ENCODE measurements at places on chromosomes 2 and 18.

- DNase-seq: no peak
These were observed 31.5 kb downstream of the CFAP210 start for GRCh38 chr2:169662744-169663143.

DNA sequence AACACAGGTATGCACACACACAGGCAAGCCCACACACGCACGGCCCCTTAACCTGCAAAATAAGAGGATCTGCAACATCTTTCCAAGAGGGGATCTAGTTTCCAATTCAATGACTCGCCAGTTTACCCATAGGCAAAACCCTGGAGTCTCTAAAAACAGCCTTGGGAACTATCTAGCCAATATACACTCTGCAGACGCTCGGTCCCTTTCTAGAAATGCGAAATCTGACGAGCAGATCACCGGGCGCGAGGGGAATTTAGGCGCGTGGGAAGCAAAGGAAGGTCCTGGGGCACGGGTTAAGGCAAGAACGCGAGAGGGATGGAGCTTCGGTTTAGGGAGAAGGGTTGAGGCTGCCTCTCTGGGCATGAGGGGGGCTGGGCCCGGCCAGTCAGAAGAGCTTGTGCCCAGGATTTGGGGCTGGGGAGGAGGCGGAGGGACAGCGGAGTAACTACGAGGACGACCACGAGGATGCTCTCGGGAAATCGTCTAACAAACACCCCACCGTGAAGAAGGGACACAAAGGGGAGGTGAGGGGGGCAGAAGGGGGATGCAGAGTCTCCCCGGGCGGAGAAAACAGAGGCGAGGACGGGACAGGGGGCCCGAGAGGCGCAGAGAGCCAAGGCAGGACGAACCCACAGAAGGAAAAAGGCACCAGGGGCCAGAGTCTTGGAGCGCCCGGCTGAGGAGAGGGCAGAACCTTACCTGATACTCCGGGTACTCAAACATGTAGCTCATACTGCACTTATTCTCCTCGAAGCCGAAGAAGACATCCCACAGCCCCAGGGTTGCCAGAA is 542 bp downstream of the PGAP1 start:
- DNase-seq: peak; percentile 49

- DNase-seq: no peak
These were observed 101.2 kb downstream of the DLGAP1 start for GRCh38 chr18:4353853-4354418.

DNA sequence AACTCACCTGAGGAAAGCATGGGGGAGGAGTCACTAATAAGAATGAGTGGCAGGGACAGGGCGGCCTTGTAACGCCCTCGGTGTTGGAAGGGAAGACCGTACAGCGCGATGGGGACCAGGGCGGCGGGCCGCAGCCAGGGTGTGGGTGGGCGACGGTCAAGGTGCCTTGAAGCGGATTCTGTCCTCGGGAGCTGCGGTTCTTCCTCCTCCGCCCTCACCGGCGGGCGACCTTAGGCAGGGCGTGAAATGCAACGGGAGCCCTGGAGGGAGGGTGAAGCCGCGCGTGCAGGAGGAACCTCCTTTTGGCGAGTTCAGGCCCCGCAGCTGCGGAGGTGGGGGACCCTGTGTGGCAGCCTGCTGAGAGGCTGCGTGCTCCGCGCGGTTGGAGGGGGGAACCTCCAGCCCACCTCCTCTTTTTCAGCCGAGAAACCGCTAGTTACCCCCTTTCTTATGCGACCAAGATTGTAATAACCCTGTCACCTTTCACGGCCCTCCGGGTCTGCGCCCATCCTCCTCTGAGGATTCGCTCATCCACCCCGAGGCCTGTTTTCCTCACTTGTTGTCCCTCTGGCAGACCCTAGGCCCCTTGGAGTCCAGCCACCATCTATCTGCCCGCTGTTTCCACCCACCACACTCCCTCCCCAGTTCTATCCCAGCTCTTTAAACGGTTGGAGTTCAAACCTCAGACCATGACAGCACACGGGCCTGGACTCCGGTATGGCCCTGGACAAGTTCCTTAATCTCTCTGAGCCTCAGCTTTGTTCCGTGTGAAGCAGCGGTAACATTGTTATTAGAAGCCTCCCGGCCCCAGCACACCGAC is 823 bp upstream of the RNU2-63P start:
- DNase-seq: no peak

DNA sequence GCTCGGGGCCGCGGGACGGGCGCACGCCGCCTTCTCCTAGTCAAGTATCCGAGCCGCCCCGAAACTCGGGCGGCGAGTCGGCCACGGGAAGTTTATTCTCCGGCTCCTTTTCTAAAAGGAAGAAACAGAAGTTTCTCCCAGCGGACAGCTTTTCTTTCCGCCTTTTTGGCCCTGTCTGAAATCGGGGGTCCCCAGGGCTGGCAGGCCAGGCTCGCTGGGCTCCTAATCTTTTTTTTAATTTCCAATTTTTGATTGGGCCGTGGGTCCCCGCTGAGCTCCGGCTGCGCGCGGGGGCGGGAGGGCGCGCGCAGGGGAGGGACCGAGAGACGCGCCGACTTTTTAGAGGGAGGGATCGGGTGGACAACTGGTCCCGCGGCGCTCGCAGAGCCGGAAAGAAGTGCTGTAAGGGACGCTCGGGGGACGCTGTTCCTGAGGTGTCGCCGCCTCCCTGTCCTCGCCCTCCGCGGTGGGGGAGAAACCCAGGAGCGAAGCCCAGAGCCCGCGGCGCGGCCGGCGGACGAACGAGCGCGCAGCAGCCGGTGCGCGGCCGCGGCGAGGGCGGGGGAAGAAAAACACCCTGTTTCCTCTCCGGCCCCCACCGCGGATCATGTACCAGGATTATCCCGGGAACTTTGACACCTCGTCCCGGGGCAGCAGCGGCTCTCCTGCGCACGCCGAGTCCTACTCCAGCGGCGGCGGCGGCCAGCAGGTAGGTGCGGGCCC is 617 bp downstream of the FOSL2 start:
- DNase-seq: no peak

GRCh38 chr2:230160112-230160660 is 59.6 kb downstream of the SP110 start:
- no peak for DNase-seq

GRCh38 chr2:72367530-72368225 is 220.0 kb upstream of the CYP26B1 start:
- DNase-seq: no peak

DNA sequence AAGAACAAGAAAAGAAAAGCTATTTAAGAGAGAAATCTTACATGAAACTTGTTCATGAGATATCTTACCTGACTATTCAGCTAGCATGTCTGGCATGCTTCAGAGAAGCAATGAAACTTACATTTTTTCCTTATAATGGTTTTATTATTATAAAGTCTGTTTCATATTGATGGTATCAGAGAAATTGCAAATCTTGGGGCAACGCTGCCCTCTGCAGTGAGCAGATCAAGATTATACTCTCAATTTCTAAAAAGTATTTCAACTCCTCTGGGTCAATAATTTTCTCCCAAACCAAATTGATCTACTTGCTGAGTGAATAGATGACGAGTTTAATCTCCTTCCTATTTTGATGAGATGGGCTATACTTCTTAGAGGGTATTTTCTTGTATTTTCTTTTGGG is 235.6 kb downstream of the NUP35 start:
- no peak for DNase-seq

- DNase-seq: no peak
These were observed 134.4 kb upstream of the SEC11C start for GRCh38 chr18:59005262-59005661.

DNA sequence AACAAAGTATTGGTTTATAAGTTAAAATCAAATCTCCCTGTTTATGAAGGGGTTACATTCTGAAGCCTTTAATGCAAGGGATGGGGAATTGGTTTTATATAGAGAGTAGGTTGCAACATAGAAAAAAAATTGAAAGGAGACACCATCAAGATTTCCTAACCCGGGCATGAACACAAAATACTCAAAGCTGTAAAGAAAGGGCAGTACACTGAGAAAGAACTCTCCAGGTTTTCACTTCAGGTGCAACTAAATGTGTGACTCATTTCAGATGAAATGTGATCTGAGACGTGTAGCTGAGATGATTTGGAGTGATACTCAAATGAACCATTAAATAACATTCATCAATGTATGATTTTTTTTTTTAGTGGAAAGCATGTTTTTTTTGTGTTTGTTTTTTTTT is 43.6 kb downstream of the SANBR start:
- DNase-seq: no peak
